ENCODE measurements at places on chromosomes 16 and 17.

GRCh38 chr17:74394977-74395376 lies 27.7 kb downstream of the GPR142 start:
- no peak overlapping the region for H3K4me3 ChIP-seq
- H3K36me3 ChIP-seq, result no peaks in the 10 kb centered on the region
- H3K4me1 ChIP-seq, result no peaks in the 10 kb centered on the region
- no peak for DNase-seq
- no peak overlapping the region for H3K27ac ChIP-seq

GRCh38 chr17:50356892-50357510 lies 11.1 kb downstream of the XYLT2 start:
- no peaks in the 10 kb centered on the region for H3K36me3 ChIP-seq
- H3K27ac ChIP-seq, result no peak overlapping the region
- H3K4me1 ChIP-seq, result no peaks in the 10 kb centered on the region
- H3K27me3 ChIP-seq, result no peaks in the 10 kb centered on the region

GRCh38 chr17:72977771-72978417 lies 114.6 kb downstream of the SLC39A11 start:
- no peaks in the 10 kb centered on the region for H3K27me3 ChIP-seq
- no peak overlapping the region for H3K4me3 ChIP-seq
- H3K27ac ChIP-seq, result no peak overlapping the region
- no peak for DNase-seq
- H3K4me1 ChIP-seq, result no peaks in the 10 kb centered on the region

DNA sequence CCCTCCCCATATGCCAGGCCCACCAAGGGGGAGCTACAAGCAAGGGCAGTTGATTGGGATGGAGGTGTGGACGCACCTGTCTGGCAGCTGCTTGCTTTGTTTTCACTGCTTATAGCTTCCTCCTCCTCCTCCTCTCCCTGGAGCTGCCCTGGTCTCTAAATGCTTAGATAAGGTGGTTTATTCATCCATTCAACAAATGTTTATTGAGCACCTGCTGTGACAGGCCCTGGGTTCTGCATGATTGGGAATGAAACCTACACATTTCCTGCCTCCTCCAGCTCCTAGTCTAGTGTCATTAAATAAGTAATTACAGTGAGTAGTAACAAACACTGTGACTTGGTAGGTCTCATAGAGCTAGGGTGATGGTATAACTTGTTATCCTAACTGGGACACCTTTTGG lies 17.4 kb upstream of the MAP3K14 start:
- no peak for DNase-seq
- no peak overlapping the region for H3K27ac ChIP-seq
- no peak overlapping the region for H3K4me3 ChIP-seq
- H3K27me3 ChIP-seq, result no peaks in the 10 kb centered on the region
- H3K36me3 ChIP-seq, result no peaks in the 10 kb centered on the region
- no peaks in the 10 kb centered on the region for H3K4me1 ChIP-seq

GRCh38 chr16:4474192-4474961 lies at the start of gene NMRAL1:
Gene NMRAL1, minus strand, starts transcription at chr16:4474625. Its CDS starts 493 bp downstream, at chr16:4474132.
- peak within 1 kb of the TSS; percentile 48 for H3K4me3 ChIP-seq
- peak; percentile 69 for DNase-seq
- H3K27me3 ChIP-seq, result no peaks in the 10 kb centered on the region

- peaks cover 96% of the 10 kb centered on the region for H3K27me3 ChIP-seq
- H3K36me3 ChIP-seq, result no peaks in the 10 kb centered on the region
- H3K4me3 ChIP-seq, result no peak overlapping the region
- no peaks in the 10 kb centered on the region for H3K4me1 ChIP-seq
- DNase-seq, result no peak
These were observed 21.4 kb downstream of the BAIAP2 start for GRCh38 chr17:81056312-81056711.

GRCh38 chr17:7436556-7437368 lies 1.5 kb downstream of the TMEM102 start:
- DNase-seq, result peak; percentile 89
- H3K4me1 ChIP-seq, result peaks cover 10% of the 10 kb centered on the region
- peak overlapping the region; percentile 73 for H3K4me3 ChIP-seq
- H3K36me3 ChIP-seq, result no peaks in the 10 kb centered on the region
- peaks cover 39% of the 10 kb centered on the region for H3K27me3 ChIP-seq

DNA sequence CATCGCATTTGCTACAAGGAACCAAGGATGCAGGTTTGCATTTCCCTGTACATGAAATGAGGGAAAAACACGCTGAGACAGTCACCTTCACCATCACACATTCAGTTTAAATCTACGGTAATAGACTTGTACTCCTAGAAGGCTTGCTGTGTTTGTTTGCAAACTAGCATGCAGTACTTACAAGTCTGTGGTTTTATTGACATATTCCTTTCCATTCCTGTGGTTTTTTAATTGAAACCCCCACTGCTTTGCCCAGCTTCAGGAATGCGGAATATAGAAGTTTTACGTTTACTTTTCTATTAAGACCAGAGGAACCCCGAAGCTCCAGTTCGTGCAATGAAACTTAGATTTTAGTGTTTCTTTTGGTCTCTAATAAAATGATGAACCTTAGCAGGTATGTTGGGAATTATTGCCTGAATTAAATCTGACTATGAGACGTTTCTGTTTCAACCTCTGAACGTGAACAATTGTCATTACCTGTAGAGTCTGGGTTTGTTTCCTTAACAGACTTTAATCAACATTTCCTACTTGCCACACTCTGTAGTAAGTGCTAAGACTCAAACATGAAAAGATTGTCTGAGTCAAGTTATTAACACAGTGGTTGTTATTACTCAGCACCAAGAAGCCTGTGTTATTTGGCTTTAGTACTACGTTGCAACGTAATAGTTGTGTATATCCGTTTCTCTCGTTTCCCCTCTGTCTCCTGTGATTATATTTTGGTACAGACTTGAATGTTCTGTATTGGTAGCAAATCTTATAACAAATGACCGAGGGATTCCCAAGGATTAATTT lies 793.3 kb upstream of the GOT2 start:
- no peaks in the 10 kb centered on the region for H3K27me3 ChIP-seq
- DNase-seq, result no peak
- no peaks in the 10 kb centered on the region for H3K36me3 ChIP-seq
- no peak overlapping the region for H3K27ac ChIP-seq

DNA sequence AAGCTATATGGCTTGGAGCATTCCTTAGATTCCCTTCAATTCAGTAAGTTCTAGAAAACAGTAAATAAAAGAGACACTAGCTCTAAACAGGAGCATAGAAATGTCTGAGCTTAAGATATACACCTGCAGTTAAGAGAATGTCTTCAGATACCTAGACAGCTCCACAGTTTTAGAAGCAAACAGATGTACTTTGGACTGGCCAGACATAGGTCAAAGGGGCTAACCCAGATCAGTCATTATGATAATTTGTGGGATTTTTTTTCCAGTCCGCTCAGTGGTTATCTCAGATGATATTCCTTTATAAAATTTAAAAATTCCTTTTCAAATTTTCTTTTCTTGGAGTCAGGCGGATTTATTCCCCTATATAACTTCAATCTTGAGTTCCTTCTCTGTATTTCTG lies 65.8 kb upstream of the RASL10B start:
- H3K4me1 ChIP-seq, result no peaks in the 10 kb centered on the region
- no peaks in the 10 kb centered on the region for H3K36me3 ChIP-seq
- no peak overlapping the region for H3K27ac ChIP-seq
- no peak overlapping the region for H3K4me3 ChIP-seq
- no peak for DNase-seq

DNA sequence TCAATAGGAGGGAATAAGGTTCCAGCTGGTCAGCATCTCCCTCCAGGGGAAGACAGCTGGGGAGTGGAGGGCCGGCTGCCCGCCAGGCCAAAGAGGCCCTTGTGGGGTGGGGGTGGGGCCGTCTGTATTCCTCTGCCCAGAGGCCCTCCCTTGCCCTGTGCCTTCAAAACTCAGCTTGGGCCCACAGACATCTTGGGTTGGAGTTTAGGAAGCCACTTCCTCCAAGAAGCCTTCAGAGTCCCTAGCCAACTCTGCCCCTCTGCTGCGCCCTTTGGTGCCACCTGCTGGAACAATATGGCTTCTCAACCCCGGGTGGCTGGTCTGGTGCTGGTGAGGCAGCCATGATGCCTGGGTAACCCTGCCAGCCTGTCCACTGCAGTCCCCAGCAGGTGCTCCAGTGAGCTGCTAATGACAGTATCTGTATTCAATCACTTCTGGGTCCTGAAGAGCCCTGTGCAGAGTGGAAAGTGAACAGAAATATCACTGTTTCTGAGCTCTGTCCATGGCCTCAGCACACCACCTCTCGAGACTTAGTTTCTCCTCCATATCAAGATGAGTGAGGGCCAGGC lies 16.7 kb downstream of the HSD11B2 start:
- H3K27me3 ChIP-seq, result no peaks in the 10 kb centered on the region
- no peak overlapping the region for H3K4me3 ChIP-seq
- no peaks in the 10 kb centered on the region for H3K36me3 ChIP-seq
- no peak overlapping the region for H3K27ac ChIP-seq
- peak; percentile 75 for DNase-seq
- H3K4me1 ChIP-seq, result no peaks in the 10 kb centered on the region

DNA sequence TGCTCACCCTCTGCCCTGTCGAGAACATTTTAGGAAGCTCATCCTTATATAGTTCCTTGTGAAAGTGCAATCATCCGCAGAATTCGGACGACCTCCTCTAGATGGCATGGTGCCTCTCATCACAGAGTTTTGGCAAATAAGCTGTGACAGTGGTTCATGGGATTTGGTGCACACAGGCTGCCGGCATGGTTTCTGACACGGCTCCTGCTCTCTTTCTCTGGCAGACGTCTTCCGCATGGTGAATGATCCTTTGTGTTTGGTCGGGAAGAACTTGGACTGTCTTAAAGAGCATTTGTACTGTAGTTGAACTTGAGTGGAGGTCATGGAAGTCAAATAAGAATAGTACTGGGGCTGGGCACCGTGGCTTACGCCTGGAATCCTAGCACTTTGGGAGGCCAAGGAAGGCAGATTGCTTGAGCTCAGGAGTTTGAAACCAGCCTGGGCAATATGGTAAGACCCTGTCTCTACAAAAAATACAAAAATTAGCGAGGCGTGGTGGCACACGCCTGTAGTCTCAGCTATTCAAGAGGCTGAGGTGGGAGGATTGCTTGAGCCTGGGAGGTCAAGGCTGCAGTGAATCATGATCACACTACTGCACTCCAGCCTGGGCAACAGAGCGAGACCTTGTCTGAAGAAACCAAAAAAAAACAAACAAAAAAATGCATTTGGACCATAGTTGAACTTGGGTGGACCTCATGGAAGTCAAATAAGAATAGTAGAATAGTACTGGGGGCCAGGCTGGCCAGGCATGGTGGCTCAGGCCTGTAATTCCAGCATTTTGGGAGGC lies 34.7 kb upstream of the NAT9 start:
- no peaks in the 10 kb centered on the region for H3K27me3 ChIP-seq
- H3K4me3 ChIP-seq, result no peak overlapping the region
- H3K27ac ChIP-seq, result no peak overlapping the region
- no peaks in the 10 kb centered on the region for H3K36me3 ChIP-seq

- no peak for DNase-seq
- H3K4me3 ChIP-seq, result no peak overlapping the region
- H3K27ac ChIP-seq, result no peak overlapping the region
- H3K27me3 ChIP-seq, result no peaks in the 10 kb centered on the region
- H3K4me1 ChIP-seq, result no peaks in the 10 kb centered on the region
These were observed 216.7 kb downstream of the PMP22 start for GRCh38 chr17:15048381-15048780.

DNA sequence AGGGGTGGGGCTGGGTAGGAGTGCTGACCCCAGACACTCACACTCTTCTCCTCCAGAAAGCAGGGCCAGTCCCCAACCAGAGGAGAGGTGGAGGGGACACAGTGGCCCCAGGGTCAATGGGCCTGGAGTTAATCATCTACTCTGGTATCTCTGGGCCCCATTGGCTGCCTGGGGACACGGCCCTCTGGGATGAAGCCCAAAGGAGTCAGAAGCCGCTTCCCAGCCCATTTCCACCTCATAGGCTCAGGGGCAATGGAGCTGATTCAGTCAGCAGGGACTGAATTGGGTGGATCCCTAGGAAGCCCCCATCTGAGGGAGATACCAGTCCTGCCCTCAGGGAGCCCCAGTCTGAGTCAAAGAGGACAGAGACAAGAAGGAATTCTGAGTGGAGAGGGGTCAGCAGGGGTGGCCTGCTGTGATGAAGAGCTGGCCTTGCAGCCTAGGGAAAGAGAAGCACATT lies 2.9 kb upstream of the NAGS start:
- no peak overlapping the region for H3K27ac ChIP-seq
- no peaks in the 10 kb centered on the region for H3K36me3 ChIP-seq
- 0 out of 2 replicates have a peak, but pooled peaks cover 6% of the 10 kb centered on the region for H3K4me1 ChIP-seq
- H3K27me3 ChIP-seq, result peaks cover 24% of the 10 kb centered on the region
- no peak overlapping the region for H3K4me3 ChIP-seq

GRCh38 chr17:63505341-63505740 lies 17.8 kb upstream of the KCNH6 start:
- H3K4me3 ChIP-seq, result no peak overlapping the region
- peaks cover 56% of the 10 kb centered on the region for H3K27me3 ChIP-seq
- H3K36me3 ChIP-seq, result no peaks in the 10 kb centered on the region
- no peak overlapping the region for H3K27ac ChIP-seq
- DNase-seq, result no peak

DNA sequence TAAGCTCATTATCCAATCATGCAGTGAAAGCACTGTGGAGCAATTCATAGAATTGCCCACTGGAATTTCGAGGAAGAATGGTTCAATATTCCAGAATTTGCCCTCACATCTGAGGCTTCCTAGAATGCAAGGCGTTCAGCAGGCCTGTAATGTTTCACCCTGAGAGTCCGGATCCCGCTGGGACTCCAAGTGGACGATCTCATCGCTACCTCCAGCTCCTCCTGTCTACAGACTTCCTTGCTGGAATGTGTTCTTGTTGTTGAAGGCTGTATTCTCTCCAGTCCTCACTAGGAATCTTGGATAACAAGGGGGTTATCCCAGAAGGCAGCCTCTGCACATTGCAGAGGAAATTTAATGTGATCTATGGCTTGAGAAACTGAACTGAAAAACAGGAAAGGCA lies 7.8 kb downstream of the SLC47A1 start:
- no peaks in the 10 kb centered on the region for H3K27me3 ChIP-seq
- H3K4me3 ChIP-seq, result no peak overlapping the region
- DNase-seq, result no peak
- H3K27ac ChIP-seq, result no peak overlapping the region
- no peaks in the 10 kb centered on the region for H3K36me3 ChIP-seq

DNA sequence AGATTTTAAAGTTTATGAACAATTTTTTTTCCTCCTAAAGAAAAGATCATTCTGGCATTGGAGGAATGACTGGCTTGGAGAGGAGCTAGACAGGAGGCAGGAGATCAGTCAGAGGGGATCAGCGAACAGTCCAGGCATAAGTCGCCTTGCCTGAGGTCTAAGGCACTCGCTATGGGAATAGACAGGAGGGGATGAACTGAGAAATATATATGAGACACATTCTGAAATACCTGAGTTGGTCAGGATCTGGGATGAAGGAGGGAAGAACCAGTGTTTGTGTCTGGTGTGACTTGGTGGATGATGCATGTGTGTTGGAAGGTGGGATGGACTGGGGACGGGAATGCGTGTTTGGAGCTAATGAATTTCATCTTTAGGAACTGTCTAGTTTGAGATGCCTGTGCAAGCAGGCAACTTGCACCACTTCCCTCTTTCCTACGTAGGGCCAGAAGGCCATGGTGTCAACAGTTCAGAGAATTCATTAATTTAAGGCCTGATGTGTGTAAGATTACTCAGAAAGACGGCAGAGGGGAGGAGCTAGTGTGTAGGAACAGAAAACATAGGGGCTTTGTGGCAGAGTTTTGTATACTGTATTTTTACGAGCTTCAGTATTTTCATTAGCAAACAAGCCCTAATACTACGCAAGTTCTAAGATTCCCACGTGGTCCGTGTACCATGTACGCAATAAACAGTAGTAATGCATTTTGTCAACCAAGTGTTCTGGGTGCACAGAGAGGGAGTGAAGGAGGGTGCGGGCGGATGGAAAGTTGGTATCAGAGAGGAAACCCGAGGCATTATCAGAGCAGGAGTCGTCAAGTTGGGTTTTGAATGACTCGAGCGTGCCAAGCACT lies 825 bp downstream of the HEATR6 start:
- peak overlapping the region; percentile 69 for H3K27ac ChIP-seq
- no peaks in the 10 kb centered on the region for H3K36me3 ChIP-seq
- peak overlapping the region; percentile 63 for H3K4me3 ChIP-seq
- no peaks in the 10 kb centered on the region for H3K27me3 ChIP-seq

Data from MM.1S (cell line).